AML-193 (cell line): ENCODE measurements at places on chromosomes 2 and 18.

- DNase-seq: no peak
These were observed 47.8 kb upstream of the FZD7 start for GRCh38 chr2:201985728-201986462.

GRCh38 chr2:231411831-231412617, 16.5 kb downstream of the B3GNT7 start:
- DNase-seq: peak; percentile 61

- no peak for DNase-seq
These were observed 24.7 kb downstream of the SNRPD1 start for GRCh38 chr18:21636769-21637168.

GRCh38 chr2:143835481-143835880, 684.4 kb downstream of the ZEB2 start:
- no peak for DNase-seq

DNA sequence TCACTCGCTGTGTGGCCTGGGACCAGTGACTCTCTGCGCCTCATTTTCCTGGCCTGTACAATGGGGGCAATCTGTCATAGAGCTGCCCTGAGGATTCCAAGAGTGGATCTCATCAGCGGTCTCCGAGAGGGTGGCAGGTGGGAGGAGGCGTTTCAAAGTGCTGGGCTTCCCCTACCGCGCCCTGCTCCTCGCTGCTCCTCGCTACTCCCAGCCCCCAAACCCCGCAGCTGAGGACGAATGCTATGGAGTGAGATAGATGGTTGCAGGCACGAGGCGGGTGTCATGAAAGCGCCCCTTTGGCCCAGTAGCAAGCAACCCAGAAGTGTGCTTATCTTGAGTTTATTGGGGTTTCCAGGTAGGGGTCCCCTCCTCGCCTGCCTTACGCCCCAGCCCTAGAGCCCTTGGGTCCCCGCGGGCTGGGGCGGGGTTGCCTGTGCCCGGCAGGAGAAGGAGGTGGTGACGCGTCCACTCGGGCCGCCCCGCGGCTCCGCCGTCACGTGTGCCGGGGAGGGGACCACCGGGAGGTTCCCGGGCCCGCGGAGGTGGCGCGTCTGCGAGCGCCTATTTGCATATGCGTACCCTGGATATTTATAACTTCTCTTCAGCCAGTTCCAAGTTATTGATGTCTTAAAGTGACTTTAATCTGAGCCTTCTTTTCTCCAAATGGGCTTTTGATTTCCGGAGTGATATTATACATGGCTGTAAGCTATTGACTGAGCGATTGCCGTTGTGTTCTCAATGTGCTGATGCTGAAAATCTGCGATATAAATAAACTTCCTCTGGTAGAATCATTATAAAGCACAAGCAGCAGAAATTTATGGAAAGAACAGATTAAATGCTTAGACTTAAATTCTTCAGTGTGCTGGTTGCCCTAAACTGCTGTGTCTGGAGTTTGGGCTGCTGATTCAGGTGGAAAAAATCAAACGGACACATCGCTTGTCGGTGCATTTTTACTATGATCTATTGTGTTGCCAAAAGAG, 263.7 kb downstream of the ATAD2B start:
- DNase-seq: no peak

DNA sequence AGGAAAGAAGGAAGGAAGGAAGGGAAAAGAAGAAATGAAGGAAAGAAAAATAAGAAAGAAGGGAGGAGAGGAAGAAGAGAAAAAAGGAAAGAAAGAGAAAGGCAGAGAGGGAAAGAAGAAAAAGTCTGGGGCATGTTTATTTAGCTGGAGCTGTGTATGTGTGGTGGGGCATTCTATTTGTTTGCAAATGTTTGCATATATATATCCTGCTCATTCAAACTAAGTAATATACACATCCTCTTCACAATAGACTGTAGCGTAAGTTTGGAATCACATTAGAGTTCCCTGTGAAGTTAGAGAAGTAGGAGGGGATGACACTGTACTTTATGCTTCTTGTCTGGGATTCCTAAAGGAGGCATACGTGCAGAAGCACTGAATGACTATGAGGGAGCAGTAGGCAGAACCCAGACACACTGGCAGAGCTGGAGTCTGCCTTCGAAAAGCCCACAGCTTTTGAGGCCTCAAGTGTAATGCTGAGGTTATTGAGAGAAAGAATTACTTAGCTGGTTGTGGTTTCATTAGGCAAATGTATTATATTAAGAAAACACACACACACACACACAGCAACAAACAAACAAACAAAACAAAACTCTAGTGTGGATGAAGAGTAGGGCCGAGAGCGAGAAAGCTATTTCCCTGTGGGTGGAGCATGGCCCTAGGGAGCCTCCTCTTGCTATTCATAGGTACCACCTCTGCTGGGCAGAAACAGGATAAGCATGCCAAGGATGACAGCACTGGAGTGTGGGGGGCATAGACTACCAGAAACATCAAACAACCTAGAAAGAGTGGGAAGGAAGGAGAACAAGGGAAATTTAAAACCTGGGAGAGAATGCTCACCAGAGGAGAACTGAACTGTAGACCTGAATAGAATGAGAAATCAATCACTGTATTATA, 905.1 kb upstream of the NXPH2 start:
- DNase-seq: no peak

GRCh38 chr18:10490401-10491165, 35.2 kb upstream of the NAPG start:
- DNase-seq: peak; percentile 41

GRCh38 chr18:75088622-75089211, 120.2 kb downstream of the PTGR3 start:
- no peak for DNase-seq

DNA sequence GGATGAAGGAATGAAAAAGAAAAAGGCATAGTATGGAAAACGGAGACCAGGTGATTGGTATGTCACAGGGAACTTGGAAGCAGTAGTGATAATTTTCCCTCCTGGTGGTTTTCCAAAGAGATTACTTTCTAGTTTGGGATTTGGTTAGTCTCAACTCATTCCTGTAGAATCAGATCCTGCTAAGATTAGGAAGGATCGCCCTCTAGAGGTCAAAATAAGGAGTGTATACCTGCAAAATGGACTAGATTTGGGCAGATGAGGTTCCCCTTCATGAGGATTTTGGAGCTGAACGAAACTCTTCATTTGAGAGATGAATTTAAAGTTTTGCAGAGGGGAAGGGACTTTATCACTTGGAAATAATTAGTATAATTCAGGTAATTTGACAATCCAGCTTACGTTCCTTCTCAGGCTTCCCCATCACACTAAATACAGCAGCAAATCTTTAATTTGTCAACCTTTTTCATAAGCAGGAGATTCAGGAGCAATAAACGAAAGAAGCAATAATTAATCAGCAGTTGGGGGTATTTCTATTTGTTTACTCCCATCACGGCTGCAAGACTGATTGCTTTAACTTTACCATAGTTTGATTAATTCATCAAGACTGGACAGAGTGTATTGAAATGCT, 65.2 kb downstream of the CCDC195 start:
- peak; percentile 33 for DNase-seq

GRCh38 chr2:130391058-130391871, 35.4 kb downstream of the PTPN18 start:
- no peak for DNase-seq

DNA sequence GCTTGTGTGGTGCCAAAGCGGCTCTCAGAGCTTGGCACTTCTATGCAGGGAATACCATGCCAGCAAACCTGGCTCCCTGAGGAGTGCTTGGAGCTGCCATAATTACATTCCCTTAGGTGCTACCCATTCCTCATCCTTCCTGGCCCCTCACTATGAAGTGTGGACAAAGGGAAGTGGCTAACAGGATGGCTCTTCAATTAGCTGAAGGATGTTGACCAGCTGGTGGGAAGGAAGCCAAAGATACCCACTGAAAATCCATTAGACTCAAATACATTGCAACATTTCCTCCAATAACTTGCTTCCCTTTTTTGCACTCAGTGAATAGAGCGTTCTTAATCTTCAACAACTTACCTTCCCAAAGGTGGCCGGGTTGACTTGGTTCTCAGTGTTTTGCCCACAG, 8.5 kb downstream of the RFX8 start:
- peak; percentile 93 for DNase-seq

DNA sequence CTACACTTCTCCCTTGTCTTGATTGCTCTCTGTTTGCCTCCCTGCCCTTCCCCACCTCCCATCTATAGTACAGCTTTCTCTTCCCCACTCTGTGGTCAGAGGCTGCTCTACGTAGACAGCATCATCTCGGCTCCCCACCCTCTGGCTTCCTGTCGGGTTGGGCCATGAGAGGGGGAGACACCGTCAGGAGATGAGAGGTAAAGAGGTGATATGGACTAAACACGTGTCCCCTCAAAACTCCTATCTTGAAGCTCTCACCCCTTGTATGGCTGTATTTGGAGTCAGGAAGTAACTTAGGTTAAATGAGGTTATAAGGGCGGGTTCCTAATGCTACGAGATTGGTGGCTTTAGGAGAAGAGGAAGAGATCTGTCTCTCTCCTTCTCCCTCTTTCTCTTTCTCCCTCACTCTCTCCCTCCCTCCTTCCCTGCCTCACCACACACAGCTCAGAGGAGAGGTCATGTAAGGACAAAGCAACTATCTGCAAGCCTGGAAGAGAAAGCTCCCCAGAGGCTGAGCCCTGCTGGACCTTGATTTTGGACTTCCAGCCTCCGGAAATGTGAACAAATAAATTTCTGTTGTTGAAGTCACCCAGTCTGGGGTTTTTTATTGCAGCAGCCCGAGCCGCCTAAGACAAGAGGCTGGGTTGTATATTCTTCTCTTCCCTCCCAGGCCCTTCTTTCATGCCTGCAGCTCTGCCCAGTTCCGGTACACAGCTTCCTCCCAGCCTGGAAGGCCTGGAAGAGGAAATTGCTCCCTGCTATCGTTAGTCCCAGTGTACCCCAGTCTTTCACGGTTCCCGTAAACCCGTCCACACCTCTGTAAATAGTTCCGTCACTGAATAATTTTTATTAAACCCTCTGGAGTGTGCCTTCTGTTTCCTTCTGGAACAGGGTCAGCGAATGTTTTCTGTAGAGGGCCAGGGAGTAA, 138.0 kb downstream of the AKAIN1 start:
- no peak for DNase-seq

DNA sequence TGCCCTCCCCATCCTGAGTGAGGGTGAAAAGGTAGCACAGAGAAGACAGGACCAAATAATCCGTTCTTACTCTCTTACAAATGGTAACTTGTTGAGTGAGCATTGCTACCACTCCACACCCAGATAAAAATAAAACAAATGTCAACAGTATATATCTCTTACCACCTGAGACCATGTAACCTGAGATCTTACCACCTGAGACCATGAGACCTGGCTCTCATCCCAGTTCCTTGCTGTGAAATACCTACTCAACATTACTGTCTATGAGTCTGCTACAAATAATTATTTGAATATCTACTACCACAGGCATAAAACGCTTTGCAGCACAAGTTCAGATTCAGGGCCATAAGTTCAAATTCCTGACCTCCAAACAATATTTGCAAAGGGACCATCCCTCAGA, 234.7 kb downstream of the C1D start:
- no peak for DNase-seq

GRCh38 chr18:48293954-48294898, 115.0 kb downstream of the ZBTB7C start:
- DNase-seq: no peak

- no peak for DNase-seq
These were observed 57.4 kb upstream of the GLI2 start for GRCh38 chr2:120678251-120678650.

- DNase-seq: no peak
These were observed 20.3 kb upstream of the NPAS2 start for GRCh38 chr2:100799686-100800085.
